Vagina (tissue), 2 donors: ENCODE measurements at places on chromosomes 13 and 19.

DNA sequence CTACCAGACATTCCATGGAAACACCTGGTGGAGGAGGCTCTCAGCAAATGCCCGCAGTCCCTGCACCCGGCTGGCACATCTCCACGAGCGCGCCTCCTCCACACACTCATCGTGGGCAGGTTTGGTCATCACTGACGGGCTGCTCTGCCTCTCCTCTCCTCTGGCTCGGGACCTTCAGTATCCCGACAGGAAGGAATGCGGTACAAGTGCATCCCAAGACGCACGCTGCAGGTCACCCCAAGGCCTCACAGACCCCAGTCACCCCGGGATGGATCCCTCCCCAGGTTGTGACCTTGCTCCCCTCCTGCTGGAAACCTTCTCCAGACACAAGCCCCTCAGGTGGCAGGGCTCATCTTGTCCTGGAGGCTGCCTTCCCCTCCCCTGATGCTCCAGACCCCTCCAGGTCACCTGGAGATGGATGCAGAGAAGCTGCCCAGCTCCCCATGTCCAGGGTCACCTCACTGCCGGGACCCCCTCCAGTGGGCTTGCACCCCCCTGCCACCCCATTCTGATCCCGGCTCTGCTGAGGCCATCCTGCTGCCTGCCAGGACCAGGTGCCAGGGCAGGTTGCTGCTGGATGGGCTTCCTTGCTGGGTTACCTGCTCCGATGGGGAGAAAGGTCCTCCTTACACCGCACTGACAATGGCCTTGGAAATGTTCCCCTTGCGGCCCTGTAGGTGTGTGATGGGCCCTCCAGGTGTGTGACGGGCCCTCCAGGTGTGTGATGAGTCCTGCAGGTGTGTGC lies 29.9 kb downstream of the C13orf46 start:
- no peak for DNase-seq

DNA sequence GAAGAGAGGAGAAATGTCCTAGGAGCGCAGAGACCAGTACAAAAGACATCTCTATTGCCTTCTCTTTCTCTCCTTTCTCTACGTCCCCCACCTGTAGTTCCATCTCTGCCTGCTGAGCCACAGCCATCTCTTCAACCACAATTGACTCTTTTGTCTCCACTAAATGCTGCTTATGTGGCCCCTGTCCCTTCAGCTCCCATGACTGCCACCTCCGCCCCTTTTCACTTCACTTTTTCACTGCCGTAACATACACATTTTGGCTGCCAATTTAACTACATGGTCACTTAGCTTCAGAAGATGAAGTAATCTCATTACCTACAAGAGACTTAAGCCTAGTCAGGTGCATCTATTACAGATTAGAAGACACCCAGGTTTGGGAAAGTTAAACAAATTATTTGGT lies 81.9 kb downstream of the MZT1 start:
- no peak for DNase-seq

- no peak for DNase-seq
Observed at GRCh38 chr13:19927117-19927748, 31.3 kb upstream of the ZMYM2 start.

DNA sequence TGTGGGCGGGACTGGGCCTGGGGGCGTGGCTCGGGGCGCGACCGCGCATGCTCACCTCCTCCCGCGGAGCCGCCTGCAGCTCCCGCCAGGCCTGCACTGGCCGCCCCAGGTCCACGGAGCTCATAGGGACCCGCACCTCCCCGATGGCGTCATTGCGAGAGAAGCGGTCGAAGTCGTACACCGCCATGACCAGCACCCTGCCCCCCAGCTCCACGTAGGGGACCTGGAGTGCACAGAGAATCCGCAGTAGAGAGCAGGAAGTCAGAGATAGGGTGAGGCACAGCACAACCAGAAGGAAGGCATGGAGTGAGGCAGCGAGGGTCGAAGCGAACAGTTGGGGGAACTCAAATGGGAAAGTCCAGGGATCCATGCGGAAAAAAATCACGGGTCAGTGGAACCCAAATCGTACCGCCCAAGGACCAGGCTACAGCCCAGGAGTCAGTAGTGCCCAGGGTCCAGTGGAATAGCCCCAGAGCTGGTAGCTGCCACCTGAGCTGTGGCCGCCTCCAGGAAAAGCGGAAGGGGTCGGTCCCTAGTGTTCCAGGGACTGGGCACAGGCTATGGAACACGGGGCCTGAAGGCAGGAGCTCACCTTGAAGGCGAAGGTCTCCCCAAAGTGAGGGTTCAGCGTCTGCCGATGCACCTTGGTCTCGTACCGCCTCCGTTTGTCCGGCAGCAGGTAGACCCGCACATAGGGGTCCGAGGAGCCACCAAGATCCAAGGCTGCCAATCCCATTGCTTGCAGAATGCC lies 4.8 kb downstream of the SYT5 start:
- DNase-seq = no peak

DNA sequence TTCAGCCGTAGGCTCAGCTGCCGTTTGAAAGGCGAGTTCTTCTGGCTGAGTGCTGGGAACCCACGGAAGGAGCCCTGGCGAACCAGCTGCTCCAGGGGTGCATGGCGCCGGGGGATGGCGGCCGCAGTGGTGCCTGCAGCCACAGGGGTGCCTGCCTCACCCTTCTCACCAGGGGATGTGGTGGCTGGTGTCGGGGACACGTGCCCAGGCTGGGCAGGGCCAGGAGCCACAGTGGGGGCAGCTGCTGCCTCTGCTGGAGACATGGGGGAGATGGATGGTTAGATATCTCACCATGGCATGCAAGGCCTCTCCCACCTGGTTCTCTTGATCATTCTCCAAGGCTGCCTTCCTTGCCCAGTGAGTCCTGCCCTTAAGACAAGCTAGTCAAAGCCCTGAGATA lies 17.1 kb downstream of the NUMBL start:
- DNase-seq = no peak

DNA sequence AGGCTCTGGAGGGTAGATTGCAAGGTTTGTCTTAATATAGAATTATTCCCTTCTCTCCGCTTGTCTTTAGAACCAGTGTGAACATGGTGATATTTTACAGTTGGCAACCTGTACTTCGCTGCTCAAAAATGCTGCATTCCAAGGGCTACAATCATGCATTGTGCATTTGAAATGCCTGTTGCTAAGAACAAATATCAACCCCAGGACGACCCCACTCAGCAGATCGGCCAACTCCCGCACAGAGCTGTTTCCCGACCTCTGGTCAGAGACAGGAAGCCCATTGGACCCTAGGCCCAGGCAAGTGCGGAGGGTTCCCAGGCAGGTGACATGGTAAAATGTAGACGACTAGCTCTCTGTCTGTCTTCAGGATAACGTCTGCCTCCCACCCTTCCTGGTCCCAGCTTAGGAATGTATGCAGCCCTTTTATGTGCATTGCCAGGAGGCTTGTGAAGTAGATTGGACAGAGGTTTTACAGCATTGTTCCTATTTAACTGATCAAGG lies 263.5 kb downstream of the FOXO1 start:
- no peak for DNase-seq

DNA sequence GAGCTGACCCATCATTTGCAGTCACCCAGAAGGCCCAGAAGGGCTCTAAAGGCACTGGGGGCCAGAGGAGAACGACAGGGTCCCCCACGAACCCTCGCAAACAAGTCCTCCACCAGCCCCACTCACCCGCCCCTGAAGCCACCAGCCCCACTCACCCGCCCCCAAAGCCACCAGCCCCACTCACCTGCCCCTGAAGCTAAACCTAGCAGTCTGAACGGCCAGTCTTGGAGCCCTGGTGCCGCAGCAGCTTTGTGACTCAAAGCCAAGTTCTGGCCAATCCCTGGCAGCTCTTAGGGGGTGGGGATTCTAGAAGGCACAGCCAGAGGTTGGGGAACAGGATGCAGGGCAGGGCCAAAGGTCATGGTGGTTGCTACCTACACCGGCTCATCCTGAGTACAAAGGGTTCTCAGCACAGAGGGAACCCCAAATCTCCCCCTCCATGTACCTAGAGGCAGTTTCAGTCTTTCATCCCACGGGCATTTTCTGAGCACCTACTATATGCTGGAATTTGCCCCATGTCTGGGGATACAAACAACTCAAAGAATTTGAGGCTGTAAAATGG lies at the start of gene IQCN:
IQCN (minus strand) TSS at position 234 of the 562 bp plus-strand sequence. CDS start 4,974 bp downstream, outside the sequence.
- DNase-seq = no peak

DNA sequence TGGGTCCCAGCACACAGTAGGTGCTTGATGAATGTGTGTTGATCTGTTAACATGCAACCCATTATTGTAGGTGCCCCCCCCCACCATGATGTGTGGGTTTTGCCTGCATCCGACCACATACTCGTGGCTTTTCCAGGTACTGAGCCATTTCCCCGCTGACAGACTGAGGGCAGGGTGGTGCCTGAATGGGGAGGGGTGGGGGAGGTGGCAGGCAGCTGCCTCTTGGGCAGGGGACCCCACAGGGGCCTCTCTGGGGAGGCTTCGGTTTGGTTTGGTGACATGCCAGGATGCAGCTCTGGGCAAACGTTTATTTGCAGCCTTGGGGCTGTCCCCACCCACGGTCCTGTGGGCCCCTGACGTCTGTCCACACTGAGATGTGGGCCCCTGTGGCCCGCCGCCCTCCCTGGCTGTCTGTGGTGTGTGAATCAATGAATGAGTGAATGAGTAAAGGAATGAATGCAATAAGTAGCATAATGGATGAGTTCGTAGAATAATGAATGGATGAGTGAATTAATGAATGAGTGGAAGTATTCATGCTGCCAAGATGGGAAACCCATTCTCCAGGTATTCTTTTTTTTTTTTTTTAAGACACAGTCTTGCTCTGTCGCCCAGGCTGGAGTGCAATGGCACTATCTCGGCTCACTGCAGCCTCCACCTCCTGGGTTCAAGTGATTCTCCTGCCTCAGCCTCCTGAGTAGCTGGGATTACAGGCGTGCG lies 9.0 kb upstream of the JUND start:
- DNase-seq = no peak

- no peak for DNase-seq
Observed at GRCh38 chr13:79533781-79534400, 52.9 kb downstream of the NDFIP2 start.

DNA sequence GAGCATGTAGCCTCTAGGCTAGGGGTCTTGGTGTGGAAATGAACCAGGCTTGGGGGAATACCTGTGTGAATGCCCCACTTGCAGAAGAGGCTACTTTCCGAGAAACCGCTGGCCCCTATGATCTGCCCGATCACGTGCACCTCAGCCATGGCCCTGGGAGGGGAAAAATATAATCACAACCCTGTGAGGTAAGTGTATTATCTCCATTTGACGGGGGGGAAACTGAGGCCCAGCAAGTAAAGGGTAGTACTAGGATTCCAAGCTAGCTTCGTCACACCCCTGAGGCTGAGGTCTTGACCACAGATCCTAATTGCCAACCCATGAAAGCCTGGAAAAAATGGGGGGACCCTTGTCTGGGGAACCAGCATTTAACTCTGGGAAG lies 587 bp downstream of the B9D2 start:
- DNase-seq = no peak

DNA sequence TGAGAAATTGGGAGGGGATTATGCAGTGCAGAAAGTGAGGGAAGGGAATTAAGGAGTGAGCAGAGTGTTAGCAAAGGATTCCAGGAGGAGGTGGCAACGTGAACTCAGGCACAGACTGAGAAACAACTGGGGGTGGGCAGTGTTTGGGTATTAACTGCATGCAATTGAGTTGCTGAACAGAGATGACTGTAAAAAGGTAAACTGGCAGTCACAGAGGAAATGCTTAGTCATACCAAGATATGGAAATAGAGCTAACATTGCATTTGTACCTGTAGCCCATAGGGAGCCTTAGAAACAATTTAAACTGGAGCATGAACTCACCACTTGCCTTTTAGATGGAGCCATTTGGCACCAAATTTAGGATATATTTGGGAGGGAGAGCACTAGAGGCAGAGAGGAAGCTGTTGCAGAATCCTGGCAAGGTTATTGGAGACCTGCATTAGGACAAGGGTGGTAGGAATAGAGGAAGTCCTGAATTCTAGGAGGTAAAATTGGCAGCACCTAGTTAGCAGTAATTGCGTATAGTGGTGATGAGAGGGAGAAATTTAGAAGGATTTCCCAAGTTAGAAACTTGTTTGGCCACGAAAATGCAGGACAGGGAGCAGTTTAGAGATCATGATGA lies 100.6 kb upstream of the FRY start:
- DNase-seq = no peak

- no peak for DNase-seq
Observed at GRCh38 chr13:74067818-74068217, 66.4 kb downstream of the KLF12 start.

DNA sequence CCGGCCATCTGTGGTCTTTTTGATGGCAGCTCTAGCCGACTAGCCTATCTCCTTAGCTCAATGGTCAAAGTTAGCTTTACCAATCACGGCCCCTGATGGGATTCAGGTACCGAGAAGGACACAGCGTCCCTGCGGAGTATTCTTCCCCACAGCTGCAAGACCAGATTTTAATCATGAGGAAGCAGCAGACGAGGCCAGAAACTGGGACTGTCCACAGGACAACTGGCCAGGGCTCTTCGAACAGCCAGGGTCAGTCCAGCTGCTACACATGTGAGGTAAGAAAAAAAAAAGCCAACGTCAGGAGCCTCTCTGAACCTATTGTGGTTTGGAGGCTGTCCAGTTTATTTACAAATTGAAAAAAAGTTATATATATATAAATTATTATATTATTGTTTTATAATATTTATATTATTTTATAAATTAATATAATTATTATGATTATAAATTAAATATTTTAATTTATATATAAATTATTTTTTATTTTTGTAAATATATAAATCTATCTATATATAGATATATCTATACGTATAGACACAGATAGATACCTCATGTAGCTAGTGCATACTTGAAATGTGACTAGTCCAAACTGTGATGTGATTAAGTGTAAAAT lies 10.8 kb downstream of the RINL start:
- DNase-seq = no peak

- DNase-seq = no peak
Observed at GRCh38 chr19:53900191-53900860, 8.8 kb upstream of the CACNG7 start.

GRCh38 chr13:21638319-21639282 lies 32.3 kb upstream of the FGF9 start:
- no peak for DNase-seq

- no peak for DNase-seq
Observed at GRCh38 chr19:30130356-30131122, 188.5 kb downstream of the URI1 start.

GRCh38 chr13:96216543-96216942 lies 126.6 kb downstream of the HS6ST3 start:
- no peak for DNase-seq

DNA sequence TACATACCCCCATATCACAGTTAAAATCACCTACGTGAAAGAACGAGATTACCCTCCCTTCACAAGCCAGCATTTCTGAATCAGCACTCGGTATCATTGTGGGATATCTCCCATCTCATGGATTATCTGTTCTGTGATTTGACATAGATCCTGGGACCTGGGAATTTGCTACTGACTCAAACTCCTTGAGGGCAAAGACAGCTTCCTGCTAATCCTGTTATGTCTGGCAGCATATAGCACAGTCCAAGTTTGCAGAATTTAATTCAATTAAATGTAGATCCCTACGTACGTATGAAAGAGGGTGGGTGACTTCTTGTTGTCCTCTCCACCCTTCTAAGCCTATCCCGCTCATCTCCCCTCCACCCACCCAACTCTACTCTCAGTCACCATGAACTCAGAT lies 476.5 kb downstream of the KLF5 start:
- DNase-seq = no peak
